Progenitor cell of endocrine pancreas (in vitro differentiated cells): ENCODE measurements at places on chromosomes 1 and 21. TPM values are rescaled to one million over a fixed set of nuclear protein-coding genes. Genes with fewer than 3 reads are reported as not detected.

CFHR1 gene
- total RNA-seq = not detected in 2 replicates

BTBD19 gene
- 26.7 and 27.5 TPM in 2 replicates for total RNA-seq

ARHGEF19 gene
- 146 and 151 TPM in 2 replicates for total RNA-seq

CD5L gene
- not detected in 2 replicates for total RNA-seq

SLC9A1 gene
- total RNA-seq = 19.6 and 23.3 TPM in 2 replicates

PER3 gene
- 2.6 and 2.9 TPM in 2 replicates for total RNA-seq

GFI1 gene
- total RNA-seq = 0.17 and 0.31 TPM in 2 replicates

ACADM gene
- 60.1 and 61.2 TPM in 2 replicates for total RNA-seq

CFAP74 gene
- 0.36 and 0.93 TPM in 2 replicates for total RNA-seq

DNAJC28 gene
- total RNA-seq = 4.9 and 5.5 TPM in 2 replicates

HIVEP3 gene
- total RNA-seq = 1.1 and 1.6 TPM in 2 replicates
